Urinary bladder (tissue), 4 donors: ENCODE measurements at places on chromosomes 13 and 19. TPM values are rescaled to one million over a fixed set of nuclear protein-coding genes. Genes with fewer than 3 reads are reported as not detected.

CD22 gene
- 8.8 TPM for total RNA-seq

EDDM13 gene
- not detected for total RNA-seq

UBAC2 gene
- total RNA-seq = 57.2 TPM

LILRB3 gene
- total RNA-seq = 2.9 TPM

CYP4F8 gene
- 0.37 TPM for total RNA-seq

PBX4 gene
- total RNA-seq = 3.9 TPM

MPV17L2 gene
- total RNA-seq = 4.2 TPM

ERICH4 gene
- total RNA-seq = not detected

CALR3 gene
- total RNA-seq = not detected

TYROBP gene
- 5.1 TPM for total RNA-seq

LSM4 gene
- 56.5 TPM for total RNA-seq

FFAR3 gene
- total RNA-seq = 0.16 TPM

PROZ gene
- total RNA-seq = not detected

RNF225 gene
- total RNA-seq = not detected

LILRA1 gene
- 0.26 TPM for total RNA-seq

VSIG10L gene
- total RNA-seq = 0.74 TPM

ADPRHL1 gene
- 6.0 TPM for total RNA-seq

SLC10A2 gene
- total RNA-seq = not detected

SHISA2 gene
- 8.8 TPM for total RNA-seq

MBD3L3 gene
- total RNA-seq = not detected

OR10H4 gene
- total RNA-seq = not detected

ATP4B gene
- not detected for total RNA-seq

OR10H1 gene
- 0.05 TPM for total RNA-seq

KLK12 gene
- total RNA-seq = not detected

MTIF3 gene
- 54.6 TPM for total RNA-seq

ANGPTL8 gene
- not detected for total RNA-seq

C1QTNF9B gene
- total RNA-seq = 0.58 TPM

TMEM238 gene
- not detected for total RNA-seq

NDUFA7 gene
- total RNA-seq = 11.6 TPM

SPRED3 gene
- 0.05 TPM for total RNA-seq

GARIN5B gene
- total RNA-seq = not detected

BRME1 gene
- 2.0 TPM for total RNA-seq

HIPK4 gene
- total RNA-seq = not detected

RDH13 gene
- 15.0 TPM for total RNA-seq

OR4F17 gene
- total RNA-seq = not detected

WASF3 gene
- total RNA-seq = 9.0 TPM

OVOL3 gene
- not detected for total RNA-seq

MIA gene
- total RNA-seq = 2.9 TPM

BICRA gene
- total RNA-seq = 5.9 TPM

ZGLP1 gene
- total RNA-seq = 1.1 TPM

CATSPERD gene
- not detected for total RNA-seq

TICAM1 gene
- 1.4 TPM for total RNA-seq

CXCL17 gene
- 1.7 TPM for total RNA-seq

GAPDHS gene
- total RNA-seq = not detected

KLK6 gene
- total RNA-seq = not detected

REEP6 gene
- 4.9 TPM for total RNA-seq

F7 gene
- 0.63 TPM for total RNA-seq

ZNF569 gene
- 14.8 TPM for total RNA-seq

LAIR1 gene
- 11.8 TPM for total RNA-seq

ZNF486 gene
- 23.4 TPM for total RNA-seq

KLK14 gene
- not detected for total RNA-seq

GJA3 gene
- 0.21 TPM for total RNA-seq

ZNF492 gene
- 4.1 TPM for total RNA-seq

TLE2 gene
- 14.1 TPM for total RNA-seq
